ENCODE measurements at places on chromosomes 5 and 9.

GRCh38 chr5:143896966-143897365 lies 85.0 kb downstream of the HMHB1 start:
- DNase-seq = no peak

DNA sequence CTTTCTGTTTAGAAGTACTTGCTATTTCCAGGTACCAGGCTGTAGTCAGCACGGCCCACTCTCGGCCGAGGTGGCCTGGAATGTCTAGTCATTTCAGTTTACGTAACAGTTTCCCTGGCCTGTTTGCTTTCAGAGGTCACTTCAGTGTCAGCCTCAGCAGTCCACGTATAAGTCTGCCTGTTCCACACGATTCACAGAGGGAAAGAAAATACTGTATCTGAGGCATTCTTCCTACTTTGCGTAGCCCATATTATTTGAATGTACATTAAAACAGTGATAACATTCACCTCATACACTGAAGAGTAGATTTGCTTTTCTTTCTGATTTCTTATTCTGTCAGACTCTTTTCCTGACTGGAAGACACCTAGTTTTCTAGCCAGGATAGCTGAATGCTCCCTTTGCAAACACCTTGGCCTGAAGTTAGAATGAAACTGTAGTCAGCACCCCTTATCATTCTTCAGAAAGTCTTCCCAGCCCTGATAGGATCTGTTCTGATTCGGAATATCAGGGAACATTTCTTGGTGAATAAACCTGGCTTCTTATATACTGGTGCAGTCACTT lies 140.9 kb downstream of the AOPEP start:
- no peak for DNase-seq

DNA sequence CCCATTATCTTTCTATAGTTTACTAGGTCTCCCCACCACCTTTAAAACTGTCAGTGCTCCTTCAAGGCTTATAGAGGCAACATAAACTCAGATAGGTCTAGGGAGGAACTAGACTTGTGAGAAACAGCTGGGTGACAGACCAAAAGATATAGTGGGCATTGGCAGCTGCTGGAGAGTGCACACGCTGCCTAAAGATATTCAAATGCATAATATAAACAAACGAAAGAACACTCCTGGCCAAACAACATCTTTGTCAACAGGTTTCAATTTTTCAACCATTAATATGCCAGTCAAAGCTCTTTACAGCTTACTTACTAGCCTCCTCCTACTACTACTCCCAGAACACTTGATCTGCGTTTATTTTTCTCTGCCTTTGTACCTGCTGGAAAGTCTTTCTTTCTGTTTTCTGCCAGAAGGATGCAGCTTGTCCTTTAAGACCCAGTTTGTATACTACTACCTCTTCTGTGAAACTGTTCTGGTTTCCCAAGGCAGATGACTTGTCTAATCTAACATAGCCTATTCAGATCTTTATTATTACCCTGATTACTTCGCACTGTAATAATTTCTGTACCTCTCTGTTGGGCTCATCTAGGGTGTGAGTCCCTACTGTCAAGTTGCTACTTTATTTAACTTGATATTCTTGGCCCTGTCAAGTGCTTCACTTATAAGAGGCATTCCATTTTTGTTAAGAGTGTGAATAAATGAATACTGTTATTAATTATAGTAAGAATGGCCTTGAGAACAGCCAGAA lies 14.3 kb downstream of the KDM3B start:
- no peak for DNase-seq

GRCh38 chr5:125559296-125559695 lies 812.9 kb upstream of the ZNF608 start:
- DNase-seq = peak; percentile 66

DNA sequence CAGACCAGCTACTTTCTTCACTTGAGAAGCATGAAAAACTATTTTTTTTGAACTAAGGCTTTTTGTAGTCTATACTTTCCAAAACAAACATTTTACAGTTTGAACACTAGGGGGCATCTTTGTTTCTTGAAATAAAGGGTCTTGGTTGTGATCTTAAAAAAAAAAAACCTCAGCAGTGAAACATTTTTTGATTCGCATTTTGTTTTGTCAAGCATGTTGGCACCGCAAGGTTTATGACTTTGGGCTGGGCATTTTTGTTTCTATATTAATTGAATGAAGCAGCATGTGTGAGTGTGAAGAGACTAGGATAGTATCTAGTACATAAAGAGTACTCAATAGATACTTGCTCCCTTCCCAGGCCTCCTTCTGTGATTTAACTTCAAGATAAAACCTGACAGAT lies 31.6 kb upstream of the ACOT12 start:
- no peak for DNase-seq

DNA sequence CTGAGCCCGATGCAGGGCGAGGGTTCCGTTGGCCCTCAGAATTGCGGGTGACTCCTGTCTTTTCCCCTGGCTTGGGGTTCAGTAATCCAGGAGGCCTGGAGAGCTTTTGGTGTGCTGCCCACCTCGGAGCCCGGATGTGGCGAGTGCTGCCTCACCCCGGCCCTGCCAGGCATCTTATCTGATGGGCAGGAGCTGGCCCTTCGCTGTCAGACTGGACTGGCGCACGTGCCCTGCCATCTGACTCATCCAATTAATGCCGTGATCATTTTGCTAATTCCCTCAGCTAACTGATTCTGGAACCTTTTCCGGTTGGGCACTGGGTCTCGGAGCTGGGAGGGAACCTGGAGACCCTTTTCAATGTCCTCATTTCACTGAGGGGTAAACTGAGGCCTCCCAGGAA lies 34.6 kb downstream of the RXRA start:
- no peak for DNase-seq

DNA sequence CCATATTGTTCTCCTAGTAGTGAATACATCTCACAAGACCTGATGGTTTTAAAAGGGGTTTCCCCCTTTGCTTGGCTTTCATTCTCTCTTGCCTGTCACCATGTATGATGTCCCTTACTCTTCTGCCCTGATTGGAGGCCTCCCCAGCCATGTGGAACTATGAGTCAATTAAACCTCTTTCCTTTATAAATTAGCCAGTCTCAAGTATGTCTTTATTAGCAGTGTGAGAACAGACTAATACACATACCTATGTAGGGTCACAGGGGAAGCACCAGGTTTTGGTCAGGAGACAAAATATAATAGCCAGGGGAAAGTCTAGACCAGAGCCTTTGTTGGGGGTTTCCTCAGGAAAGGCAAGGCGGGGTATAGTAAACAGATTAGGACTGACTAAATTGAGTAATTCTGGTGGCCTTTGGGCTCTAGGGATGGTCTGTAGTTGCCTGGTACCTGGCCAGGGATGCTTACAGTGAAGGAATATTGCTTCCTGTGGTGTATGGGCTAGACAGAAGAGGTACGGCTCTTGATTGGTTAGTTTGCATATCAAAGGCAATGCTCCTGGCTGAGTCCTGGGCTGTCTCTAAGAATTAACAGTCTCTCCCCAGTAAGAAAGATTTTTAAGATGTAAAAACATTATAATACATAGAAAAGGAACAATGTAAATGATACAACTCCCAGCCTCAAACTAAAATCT lies 254.5 kb downstream of the ELAVL2 start:
- DNase-seq = no peak

- DNase-seq = no peak
These were observed 356.8 kb upstream of the KIF2A start for GRCh38 chr5:61949054-61949678.

DNA sequence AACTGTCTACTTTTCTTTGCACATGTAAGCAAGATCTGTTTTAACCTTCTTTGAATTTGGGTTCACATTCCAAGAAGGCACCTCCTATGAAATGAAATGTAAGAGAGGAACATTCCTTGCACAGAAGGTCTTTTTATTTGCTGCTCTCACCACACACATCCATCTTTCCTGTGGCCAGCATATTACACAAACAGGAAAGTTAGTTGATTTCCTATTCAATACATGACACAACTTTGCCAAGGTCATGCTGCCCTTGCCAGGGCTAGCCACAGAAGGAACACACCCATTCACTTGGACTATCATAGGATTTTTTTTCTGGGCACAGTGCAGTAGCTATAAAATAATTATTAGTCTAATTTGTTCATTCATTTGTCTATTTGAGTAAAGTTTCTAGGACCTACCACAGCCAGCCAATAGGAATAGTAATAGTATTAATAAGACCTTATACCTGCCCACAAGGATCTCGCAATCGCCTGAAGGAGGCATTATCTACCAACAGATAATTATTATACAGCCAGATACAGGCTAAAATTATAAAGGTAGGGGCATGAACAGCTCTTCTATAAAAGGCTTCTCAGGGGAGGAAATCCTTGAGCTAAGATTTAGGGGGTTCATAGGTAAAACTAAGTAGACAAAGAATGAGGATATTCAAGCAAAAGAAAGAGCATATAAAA lies 78.1 kb upstream of the NREP start:
- no peak for DNase-seq

DNA sequence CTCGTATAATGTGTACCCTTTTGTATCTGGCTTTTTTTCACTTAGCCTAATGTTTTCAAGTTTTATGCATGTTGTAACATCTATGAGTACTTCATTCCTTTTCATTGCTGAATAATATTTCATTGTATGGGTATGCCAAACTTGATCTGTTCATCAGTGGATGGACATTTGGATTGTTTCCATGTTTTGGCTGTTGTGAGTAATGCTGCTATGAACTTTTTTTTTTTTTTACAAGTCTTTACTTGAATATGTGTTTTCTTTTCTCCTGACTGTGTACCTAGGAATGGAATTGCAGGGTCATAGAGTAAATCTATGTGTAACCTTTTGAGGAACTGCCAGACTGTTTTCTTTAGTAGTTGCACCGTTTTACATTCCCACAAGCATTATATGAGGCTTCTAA lies 52.4 kb downstream of the MTREX start:
- no peak for DNase-seq

- DNase-seq = no peak
These were observed 119.7 kb downstream of the DMXL1 start for GRCh38 chr5:119190470-119191095.

- DNase-seq = no peak
These were observed 65.3 kb downstream of the RASEF start for GRCh38 chr9:82997476-82998140.

- DNase-seq = no peak
These were observed 257.4 kb downstream of the BNC2 start for GRCh38 chr9:16613051-16613450.
